Left ventricle myocardium inferior (tissue), 1 donor: ENCODE measurements at places on chromosomes 3 and 15. TPM values are rescaled to one million over a fixed set of nuclear protein-coding genes. Genes with fewer than 3 reads are reported as not detected.
A peak's percentile ranks its signal among the peaks of the same experiment; 100 is the strongest.

DNA sequence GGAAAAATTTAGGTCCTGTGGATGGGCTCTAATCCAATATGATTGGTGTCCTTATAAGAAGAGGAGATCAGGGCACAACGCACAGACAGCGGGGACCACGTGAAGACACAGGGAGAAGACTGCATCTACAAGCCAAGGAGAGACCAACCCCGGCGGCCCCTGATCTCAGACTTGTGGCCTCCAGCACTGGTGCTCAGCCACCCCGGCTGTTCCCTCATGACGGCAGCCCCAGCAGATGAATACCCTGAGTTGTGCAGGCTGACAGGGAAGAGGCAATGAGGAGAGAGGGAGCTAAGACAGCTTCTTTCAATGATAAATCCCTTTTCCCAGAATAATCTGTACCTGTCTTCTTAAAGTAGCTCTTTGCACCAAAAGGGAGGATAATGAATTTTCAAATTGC lies 33.3 kb upstream of the CGNL1 start:
- DNase-seq = no peak

GRCh38 chr3:46982546-46982945 lies 3.1 kb downstream of the NBEAL2 start:
- peak; percentile 9 for DNase-seq

- DNase-seq = peak; percentile 10
Observed at GRCh38 chr3:126340596-126340942, 16.6 kb downstream of the KLF15 start.

LRRC31 gene
- not detected for total RNA-seq

LTK gene
- total RNA-seq = 1.2 TPM

GOLGA8T gene
- total RNA-seq = 0.47 TPM
